Dorsolateral prefrontal cortex (tissue), 122 donors: ENCODE measurements at places on chromosomes 12 and 14. TPM values are rescaled to one million over a fixed set of nuclear protein-coding genes. Genes with fewer than 3 reads are reported as not detected.
A peak's percentile ranks its signal among the peaks of the same experiment; 100 is the strongest.

DNA sequence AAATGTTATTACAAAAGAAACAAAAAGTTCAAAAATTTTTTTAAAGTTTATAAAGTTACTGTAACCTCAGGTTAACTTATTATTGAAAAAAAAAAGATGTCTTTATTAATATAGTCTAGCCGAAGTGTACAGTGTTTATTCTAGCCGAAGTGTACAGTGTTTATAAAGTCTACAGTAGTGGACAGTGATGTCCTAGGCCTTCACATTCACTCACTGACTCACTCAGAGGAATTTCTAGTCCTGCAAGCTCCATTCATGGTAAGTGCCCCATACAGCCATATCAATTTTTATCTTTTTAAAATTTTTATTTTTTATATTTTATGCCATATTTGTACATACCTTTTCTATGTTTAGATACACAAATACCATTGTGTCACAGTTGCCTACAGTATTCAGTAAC lies 10.4 kb downstream of the ATG2B start:
- no peak for DNase-seq

- DNase-seq: no peak
These were observed 95.2 kb downstream of the AACS start for GRCh38 chr12:125160281-125160955.

The LTB4R2 gene
- 3.4 TPM for total RNA-seq

DNA sequence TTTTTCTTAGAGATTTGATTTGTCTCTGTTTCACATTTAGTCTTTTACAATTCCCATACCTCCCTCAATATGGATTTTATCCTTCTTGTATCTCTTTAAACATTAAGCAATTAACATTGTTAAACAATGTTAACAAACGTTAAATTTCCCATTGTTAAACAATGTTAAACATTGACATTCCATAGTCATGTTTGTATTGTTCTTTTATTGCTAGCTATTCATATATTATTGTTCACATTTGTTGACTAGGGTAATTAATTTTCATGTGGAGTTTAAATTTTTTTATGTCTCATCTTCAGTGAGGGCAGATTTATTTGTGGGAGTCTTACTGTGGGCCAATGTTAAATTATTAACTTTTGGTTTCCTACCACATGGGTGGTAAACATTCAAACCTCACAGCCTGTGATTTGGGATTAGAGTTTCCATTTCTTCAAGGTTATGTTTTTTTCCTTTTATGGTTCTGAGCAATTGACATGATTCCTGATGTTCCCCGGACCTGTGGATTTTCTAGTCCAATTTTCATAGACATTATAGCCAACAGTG lies 294.3 kb downstream of the ALG10B start:
- no peak for DNase-seq

The HCAR1 gene
- total RNA-seq: 0.19 TPM

DNA sequence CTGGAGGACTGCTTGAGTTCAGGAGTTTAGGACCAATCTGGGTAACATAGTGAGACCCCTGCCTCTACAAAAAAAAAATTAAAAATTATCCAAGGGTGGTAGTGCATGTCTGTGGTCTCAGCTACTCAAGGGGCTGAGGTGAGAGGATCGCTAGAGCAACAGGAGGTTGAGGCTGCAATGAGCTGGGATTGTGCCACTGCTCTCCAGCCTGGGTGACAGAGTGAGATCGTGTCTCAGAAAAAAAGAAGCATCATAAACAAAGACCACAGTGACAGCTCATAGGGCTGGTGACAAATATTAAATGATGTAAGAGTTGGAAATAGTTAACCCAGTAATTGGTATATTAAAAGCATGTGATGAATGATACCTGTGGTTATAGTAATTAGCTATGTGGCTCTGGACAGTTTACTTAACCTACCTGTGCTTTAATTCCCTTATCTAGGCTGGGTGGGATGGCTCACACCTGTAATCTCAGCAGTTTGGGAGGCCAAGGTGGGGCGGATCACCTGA lies 68.0 kb downstream of the GSC start:
- DNase-seq: no peak

DNA sequence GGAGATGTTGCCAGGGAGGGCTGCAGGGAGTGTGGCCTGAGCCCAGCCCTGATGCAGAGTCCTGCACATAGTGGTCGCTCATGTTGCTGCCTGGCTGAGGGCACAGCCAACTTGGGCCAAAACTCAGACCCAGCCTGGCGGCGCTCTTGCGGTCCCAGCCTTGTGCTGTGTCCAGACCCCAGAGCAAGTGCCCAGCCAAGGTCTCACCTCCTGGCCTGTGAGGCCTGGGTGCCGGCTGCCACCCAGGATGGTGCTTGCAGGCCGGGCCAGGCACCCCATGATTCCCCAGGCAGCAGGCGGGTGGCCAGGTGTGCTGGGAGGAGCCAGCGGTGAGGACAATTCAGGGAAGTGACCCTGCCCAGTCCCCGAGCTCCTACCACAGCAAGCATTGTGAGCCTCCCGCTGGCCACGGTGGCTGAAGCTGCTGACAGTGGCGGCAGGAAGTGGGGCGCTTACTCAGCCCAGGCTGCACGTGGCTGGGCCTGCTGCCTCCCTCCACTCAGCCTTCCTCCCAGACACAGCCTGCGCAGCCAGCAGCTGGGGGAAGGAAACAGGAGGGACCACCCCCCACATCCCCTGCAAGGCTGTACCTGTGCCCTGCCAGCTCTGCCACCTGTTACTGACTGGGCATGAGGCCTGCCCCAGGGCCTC lies 17.7 kb upstream of the PGF start:
- no peak for DNase-seq

The GPRC5A gene
- 1.9 TPM for total RNA-seq

The PPM1H gene
- 54.8 TPM for total RNA-seq

The TMPRSS12 gene
- not detected for total RNA-seq

The PMEL gene
- not detected for total RNA-seq

- no peak for DNase-seq
These were observed 310.3 kb downstream of the DPF3 start for GRCh38 chr14:72583316-72584272.

GRCh38 chr12:65277994-65278575 lies 398 bp upstream of the MSRB3 start:
- DNase-seq: no peak

GRCh38 chr12:47755655-47756562 lies 2.8 kb downstream of the RAPGEF3 start:
- DNase-seq: no peak

The PDE3A gene
- 5.3 TPM for total RNA-seq

GRCh38 chr12:9064815-9065606 lies 50.7 kb downstream of the A2M start:
- peak; percentile 28 for DNase-seq
